HCEC 1CT (cell line): ENCODE measurements at places on chromosomes 3 and 15.

- peak; percentile 75 for DNase-seq
Measured at GRCh38 chr15:32651229-32651837, 9.8 kb downstream of the SCG5 start.

DNA sequence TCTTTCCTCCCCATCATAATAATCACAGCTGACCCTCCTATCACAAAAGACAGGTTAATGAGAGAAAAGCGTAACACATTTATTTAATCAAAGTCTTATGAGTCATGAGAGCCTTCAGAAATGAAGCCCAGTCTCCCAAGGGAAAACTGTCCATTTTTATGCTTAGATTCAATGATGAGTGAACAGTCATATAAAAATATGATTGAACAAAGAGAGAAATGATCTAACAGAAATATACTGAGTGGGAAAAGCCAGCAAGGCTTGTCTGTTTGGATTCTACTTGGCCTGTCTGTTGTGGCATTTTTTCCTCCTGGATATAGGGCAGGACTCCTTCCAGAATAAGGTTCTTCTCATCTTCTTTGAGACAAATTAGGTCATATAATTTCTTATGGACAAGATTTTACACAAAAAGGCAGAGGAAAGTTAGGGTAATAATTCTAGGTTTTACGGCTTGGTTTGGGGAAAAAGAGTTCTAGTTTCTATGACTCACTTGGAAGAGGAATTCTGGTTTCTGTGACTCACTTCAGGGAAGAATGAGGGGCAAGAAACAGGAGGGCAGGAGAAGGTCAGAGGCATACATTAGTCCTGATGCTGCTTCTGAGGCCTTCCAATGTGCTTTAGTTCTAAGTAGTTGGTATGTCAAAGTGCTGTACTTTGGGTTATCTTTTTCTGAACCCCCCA is 534.2 kb downstream of the ZIC1 start:
- peak; percentile 90 for DNase-seq

DNA sequence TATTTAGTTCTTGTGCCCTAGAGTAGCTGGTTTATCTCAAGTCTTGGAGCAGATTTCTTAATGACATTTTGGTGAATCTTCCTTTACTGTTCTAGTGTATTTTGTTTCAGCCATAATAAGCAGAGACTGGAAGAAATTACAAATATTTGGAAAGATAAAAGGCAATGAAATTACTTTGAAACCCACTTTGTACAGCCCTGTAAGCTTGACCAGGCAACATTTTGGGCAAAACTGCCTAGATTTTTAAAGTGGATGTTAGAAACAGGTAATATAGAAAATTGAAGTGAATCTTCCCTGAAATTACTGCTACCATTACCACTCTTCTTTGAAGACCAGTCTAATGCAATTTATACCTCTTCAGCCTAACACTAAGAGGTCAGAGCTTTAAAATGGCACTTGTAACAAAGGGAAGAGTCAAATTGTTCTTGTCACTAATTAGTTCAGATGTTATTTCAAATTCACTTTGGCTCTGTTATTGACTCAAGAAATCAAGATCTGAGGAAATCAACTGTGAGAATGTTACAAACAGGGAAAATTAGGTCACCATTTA is 589.4 kb downstream of the NLGN1 start:
- DNase-seq, result no peak

DNA sequence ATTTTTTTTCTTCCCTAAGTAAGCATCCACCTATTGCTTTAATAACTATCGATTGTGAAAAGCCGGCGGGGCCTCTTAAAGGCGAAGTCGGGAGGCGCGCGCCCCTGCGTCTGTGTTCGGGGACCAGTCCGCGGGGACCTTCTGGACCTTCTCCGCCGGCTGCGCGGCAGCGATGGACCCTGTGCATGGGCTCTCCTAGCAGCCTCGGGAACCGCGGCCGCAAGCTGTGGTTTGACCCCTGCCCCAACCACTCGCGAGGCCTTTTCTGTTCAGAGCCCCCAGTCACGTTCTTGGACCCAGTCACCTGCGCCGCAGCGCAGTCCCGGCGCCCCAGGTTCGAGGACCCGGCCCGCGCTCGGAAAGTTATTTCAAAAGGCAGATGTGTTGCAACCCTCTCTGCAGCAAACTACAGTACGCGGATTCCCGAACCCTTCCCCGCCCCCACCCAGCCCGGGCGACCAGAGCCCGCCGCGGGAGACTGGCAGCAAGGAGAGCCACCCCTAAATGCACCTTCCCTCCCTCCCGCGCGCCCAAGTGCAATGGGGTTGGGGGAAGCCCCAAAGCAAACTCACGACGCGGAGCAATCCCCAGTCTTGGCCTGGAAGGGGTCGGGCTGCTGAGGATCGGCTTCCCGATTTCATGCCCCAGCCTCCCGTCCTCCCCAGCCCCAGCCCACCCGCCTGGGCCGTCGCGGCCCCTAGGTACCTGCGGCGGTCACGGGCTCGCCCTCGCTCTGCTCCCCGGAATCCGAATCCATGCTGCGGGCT is 684 bp downstream of the TNFAIP8L3 start:
- DNase-seq, result peak; percentile 53

DNA sequence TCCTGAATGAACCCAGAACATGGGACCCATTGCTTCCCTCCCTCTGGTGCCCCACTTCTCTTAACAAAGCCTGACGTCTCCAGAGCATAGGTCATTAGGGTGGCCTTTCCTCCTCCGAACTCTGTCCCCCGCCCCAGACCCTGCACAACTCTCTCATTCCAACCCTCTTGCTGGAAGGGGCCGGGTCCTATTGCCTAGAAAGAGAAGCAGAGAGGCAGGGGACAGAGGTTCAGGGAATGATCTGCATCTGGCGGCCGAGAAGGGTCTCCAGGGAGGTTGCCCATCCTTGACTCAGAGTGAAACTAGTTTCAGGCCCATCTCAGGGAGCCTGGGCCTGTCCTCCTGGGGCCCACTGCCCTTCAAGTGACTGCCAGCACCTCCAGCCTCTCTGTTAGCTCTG is 79.0 kb downstream of the LINGO1 start:
- no peak for DNase-seq

GRCh38 chr15:92098869-92099268 is 245.4 kb downstream of the SLCO3A1 start:
- DNase-seq, result no peak

DNA sequence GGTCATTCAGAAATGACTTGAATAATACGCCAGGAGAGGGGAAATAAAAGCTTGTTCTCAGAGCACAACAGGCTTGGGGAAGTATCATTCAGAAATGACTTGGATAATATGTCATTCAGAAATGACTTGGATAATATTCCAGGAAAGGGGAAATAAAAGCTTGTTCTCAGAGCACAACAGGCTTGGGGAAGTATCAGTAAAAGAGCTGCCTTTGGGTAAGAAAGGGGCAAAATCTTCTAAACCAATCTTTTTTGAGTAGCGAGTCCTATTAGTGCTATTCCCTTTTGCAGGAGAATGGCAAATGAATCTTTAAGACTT is 20.9 kb downstream of the GABRR3 start:
- no peak for DNase-seq

GRCh38 chr15:38920966-38921365 is 356.4 kb upstream of the RASGRP1 start:
- no peak for DNase-seq

DNA sequence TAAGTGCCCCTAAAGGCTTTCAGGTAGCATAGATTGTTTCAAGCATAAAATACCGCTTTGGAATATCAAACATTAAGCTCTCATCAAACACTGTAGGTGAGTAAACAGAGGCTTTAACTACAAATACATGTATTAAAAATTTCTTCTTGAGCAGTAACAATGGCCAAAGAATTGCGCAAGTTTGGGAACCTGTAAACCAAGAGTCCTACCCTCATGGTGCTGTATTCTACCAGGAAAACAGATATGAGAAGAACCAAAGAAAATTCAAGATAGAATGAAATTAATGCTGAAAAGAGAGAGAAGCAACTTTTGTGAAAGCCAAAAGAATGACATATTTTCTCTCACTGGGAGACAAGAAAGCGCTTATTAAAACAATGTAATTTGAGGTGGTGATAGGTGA is 45.5 kb downstream of the CPNE4 start:
- DNase-seq, result no peak

GRCh38 chr3:22714749-22715148 is 488.4 kb upstream of the UBE2E2 start:
- DNase-seq, result no peak

GRCh38 chr3:167733961-167734497 is 663 bp downstream of the PDCD10 start:
- peak; percentile 30 for DNase-seq

- DNase-seq, result peak; percentile 84
Measured at GRCh38 chr3:114411811-114412803, 118.3 kb downstream of the TIGIT start.
